ENCODE measurements at places on chromosomes 3 and 15.

DNA sequence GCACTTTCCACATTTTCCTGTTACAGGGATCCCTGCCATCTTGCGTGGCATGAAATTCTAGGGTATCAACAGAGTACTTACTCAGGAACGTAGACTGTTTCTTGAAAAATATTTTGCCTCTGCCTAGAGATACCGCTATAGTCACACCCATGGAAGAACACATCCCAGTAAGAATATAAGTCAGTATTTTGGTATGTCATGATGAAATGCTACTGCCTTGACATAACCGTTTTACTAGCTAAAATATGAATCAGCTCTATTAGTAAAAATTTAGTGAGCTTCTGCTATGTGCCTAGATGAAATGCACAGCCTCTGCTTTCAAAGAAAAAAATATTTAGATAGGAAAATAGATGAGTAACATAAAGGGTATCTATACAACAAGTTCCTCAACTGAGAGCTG lies 276.4 kb downstream of the TBC1D5 start:
- no peak for DNase-seq

- DNase-seq, result no peak
These were observed 111.0 kb downstream of the NSUN3 start for GRCh38 chr3:94173673-94174434.

DNA sequence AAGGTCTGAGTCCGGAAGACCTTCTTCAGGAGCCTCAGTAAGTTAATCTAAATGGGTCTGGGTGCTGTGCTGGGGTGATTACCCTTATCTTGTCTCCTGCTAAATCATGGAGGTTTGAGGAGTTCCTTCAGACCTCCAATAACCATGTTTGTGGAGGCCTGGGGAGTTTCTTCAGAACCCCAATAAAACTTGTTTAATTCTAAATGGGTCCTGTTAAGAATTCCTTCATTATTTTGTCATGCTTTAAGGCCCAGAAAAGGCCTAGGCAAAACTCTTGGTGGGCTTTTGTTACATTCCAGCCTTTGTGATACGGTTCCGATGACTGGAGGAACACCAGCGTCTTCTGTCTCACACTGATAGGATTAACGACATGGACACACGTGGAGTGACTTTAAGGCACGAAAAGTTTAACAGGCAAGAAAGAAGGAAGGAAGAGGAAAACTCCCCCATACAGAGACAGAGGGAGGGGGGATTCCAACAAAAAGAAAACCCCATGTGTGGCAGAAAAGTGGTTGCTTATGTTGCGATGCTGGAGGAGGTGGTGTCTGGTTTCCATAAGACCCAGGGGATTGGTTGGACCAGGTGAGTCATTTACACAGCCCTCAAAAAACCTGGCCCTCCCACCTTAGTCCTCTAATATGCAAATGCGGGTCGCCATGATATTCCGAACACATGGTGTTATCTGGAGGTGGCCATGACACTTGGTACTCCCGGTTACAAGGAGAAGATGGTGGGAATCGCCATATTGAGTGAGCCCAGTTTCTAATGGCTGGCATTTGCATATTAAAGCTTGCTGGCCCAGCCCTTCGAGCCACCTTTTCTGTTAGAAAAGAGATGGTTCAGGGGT lies 72.6 kb upstream of the MFGE8 start:
- no peak for DNase-seq

DNA sequence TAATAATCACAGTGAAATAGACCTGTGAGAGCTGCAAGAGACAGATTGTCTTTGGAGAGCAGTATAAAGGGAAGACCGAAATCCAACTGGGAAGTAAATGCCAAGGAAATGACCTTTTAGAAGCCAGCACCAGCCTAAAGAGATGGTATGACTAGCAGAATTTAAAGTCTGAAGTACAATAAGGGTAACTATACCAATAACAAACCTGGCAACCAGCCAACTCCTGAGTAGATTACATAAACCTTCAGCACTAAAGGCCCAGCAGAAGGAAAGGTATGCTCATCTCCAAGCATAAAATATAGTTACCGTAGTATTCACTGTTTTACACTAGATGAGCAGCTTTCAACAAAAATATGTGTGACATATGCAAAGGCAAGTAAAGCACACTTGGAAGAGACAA lies 155.1 kb upstream of the SATB1 start:
- DNase-seq, result no peak

GRCh38 chr3:56956906-56957305 lies 103.6 kb upstream of the SPATA12 start:
- DNase-seq, result no peak

- no peak for DNase-seq
These were observed 6.9 kb downstream of the TGFBR2 start for GRCh38 chr3:30613133-30613825.

DNA sequence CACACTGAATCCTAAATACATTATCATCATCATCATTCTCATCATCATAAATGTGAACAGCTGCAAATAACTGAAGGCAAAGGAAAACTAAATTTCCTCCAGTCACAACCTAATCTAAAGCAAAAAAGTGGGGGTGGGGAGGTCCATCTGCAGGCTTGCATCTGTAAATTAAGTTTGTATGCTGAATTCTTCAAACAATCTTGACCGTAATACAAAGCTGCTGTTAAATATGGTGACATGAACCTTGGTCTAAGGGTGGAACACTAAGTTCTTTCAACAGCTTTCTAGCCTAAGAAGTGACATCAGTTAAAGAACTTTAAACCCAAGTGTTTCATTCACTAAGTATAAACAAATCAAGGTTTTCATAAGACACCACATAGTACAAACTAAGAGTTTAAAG lies 4.3 kb downstream of the LRRFIP2 start:
- DNase-seq, result no peak

DNA sequence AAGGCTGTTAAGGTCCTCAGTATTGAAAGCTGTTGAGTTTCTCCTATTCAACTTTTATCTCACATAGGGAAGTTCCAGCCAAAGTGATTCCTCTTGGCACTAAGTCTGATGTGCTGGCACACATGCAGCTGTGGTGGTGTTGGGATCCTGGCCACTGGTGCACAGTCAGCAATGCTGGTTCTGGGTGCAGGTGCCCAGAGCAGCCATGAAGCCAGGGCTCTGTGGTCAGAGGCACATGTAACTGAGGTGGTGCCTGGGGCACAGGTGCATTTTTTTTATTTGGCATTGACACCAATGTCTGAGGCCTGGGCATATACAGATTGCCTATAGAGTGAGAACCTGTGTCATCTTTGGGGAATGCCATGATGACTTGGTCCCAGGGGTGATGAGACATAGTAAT lies 271.4 kb downstream of the POLQ start:
- DNase-seq, result no peak

DNA sequence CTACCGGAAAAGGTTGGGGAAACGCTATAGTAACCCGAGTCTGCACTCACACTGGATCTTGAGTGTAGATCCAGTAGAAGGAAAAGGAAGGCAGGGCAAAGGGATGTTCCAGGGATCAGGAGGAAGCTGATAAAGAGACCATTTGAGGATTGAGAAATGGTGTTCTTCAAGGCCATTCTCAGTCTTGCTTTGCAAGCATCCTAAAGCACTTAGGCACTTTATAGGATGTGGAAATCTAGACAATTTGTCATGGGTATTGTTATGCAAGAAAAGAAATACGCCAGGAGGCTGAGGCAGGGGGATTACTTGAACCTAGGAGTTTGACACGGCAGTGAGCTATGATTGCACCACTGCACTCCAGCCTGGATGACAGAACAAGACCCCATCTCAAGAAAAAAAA lies 13.2 kb upstream of the SCAMP5 start:
- DNase-seq, result no peak

DNA sequence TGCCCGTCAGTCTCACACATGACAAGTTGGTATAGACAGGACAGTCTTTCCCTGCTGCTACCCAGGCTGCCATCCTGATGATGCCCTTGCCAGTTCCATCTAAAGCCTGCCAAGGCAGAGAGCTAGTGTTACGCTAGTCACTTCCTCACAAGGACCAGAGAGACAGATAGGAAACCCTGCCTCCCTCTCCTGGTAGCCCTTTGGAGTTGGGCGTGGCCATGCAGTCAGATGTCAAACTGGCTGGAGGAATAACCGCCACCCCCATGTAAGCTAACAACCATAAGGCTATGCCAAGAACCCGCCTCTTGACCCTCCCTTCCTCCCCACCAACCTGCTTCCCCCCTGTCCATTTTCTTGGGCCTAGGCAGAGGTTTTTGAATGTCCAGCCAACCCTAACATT lies 2.8 kb downstream of the TMEM115 start:
- DNase-seq, result no peak

DNA sequence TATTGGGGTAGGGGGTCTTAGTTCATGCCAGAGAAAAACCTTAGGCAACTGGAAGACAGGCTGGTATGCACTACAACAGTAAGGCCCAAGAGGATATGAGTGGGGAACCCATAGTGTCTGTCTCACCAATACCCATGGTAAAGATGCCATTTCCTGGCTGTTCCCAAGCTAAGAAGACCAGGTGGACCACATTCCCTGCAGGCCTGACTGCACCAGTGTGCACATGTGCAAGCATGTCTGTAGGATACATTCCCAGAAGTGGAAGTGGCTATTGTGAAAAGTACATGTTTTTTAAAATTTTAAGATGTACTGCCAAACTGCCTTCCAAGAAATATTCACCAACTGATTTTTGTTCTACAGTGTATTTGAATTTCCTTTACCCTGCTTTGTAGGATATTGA lies 207.3 kb upstream of the CTNNB1 start:
- DNase-seq, result no peak

Measured in activated CD4-positive, CD25-positive, alpha-beta regulatory T cell treated with anti-CD3 and anti-CD28 coated beads, Interleukin-2, amount 50 U/mL, for 16 hours (primary cell).